Renal pelvis (tissue), 12 donors: ENCODE measurements at places on chromosomes 12 and 14. TPM values are rescaled to one million over a fixed set of nuclear protein-coding genes. Genes with fewer than 3 reads are reported as not detected.
A peak's percentile ranks its signal among the peaks of the same experiment; 100 is the strongest.

Gene CRIP1
- polyA plus RNA-seq, result 34.6 TPM

Gene GPRC5D
- polyA plus RNA-seq, result 1.3 TPM

GRCh38 chr12:47383942-47384341 is 304.2 kb upstream of the AMIGO2 start:
- DNase-seq, result no peak

DNA sequence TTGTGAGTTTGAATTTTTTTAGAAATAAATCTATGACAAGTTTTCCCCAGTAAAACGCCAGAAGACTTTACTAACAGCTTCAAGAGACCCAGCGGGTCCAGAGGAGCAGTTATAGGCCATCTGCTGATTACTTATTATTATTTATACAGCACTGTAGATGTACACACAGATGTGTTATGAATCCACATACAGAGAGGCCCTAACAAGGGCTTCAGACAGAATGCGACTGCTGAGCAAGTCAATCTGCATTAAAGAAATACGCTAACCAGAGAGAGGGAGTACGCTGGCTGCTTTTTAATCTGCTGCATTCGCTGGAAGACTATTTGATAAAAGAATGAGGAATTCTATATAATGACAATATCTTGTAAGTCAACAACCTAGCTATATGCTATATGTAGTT is 32.5 kb downstream of the ATF7 start:
- peak; percentile 26 for DNase-seq

DNA sequence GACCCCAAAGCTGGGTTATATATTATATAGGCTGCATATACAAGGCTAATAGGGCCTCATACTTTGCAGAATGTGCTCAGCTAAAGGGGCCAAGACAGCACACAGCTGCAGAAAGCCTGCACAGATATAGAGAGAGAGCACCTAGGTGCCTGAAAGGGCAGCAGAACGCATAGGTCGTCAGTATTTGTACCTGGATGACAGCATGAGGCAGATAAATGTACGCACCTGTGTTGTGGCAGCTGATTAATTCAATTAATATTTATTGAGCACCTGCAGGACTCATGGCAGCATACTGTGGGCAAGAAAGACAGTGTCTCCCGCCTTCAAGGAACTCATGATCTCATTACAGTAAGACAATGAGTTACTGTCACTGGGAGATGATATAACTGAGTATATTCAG is 33.4 kb downstream of the SPTB start:
- no peak for DNase-seq
